A549 treated with GW870086 at 1 μM for 4 hours (cell line): ENCODE measurements at places on chromosomes 4 and X. TPM values are rescaled to one million over a fixed set of nuclear protein-coding genes. Genes with fewer than 3 reads are reported as not detected.

Gene MAGEA9B
- total RNA-seq = not detected in 5 replicates

Gene BGN
- 0.07 TPM in 1 of 5 replicates, not detected in the others for total RNA-seq

Gene USP51
- 0.31 to 0.67 TPM (median 0.51 TPM) in 5 replicates for total RNA-seq

Gene TMA16
- 20.2 to 33.6 TPM (median 24.5 TPM) in 5 replicates for total RNA-seq

Gene FMR1NB
- not detected in 5 replicates for total RNA-seq
